Body of pancreas (tissue), 4 donors: ENCODE measurements at places on chromosomes 1 and 21.
A peak's percentile ranks its signal among the peaks of the same experiment; 100 is the strongest.

DNA sequence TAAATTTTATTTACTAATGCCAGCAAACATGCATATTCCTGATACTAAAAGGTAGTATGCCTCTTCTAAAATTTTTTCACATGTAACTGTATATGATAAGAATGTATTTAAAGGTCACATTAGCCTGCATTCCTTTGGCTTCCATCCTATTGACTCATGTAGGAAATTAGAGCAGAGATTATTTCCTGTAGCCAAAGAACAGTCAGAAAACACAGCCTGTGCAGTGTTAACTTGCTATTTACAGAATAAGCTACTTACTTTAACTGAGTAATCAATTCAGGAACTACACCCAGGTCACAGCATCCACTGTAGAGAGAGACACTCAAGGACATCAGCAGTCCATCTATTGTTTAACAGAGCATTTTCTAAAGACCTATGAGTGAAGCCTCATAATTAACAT lies 154.5 kb upstream of the ADGRL4 start:
- no peak for DNase-seq

- DNase-seq = no peak
Observed at GRCh38 chr1:31689854-31690253, 14.0 kb downstream of the COL16A1 start.

DNA sequence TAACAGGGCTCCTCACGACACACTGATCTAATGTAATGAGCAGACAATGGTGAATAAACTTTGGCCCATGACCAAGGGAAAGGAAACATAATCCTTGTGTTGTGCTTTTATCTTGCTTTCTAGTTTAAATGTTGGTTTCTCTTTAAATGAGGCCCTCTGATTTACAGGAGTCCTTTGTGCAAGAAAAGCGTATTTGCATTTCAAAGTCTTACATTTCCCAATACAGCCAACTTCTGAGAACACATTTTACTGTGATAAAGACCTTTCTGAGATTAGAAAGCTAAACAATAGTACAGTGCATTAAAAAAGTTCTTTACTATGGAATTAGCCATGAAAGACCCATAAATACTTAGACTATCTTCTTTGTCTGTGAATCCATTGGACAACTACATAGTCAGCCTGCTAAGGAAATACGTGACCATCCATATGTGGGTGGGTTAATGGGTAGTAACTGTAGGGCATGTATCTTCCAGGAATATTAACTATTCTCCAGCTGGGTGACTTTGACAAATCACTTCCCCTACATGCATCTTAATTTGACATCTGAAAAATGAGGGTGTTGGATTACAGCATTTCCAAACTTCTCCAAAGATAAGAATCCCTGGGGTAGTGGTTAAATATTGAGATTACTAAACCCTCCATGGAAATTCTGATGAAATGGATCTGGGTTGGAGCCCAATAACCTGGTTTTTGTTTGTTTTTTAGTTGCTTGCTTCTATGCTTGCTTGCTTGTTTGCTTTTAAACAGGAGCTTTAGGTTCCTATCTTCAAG lies 50.3 kb upstream of the USP1 start:
- DNase-seq = no peak

DNA sequence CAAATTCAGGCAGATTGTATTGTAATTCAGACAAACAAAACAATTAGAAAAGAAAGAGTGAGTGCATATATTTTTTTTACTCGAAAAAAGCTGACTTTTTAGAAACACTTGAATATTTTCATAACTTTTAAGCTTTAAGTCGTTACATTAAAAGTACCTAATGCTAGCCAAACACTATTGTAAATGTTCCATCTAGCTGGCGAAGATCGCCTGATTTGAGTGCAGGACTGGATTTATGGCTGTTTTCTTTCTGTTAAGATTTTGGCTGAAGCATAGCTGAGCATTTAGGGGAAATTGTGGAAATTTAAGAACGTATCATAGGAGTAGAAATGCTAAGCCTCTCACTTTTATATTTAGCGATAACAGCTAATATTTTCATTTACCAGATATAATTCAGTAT lies 24.6 kb downstream of the LRRC7 start:
- DNase-seq = no peak

- DNase-seq = no peak
Observed at GRCh38 chr21:44444286-44444931, 10.9 kb upstream of the LRRC3 start.

DNA sequence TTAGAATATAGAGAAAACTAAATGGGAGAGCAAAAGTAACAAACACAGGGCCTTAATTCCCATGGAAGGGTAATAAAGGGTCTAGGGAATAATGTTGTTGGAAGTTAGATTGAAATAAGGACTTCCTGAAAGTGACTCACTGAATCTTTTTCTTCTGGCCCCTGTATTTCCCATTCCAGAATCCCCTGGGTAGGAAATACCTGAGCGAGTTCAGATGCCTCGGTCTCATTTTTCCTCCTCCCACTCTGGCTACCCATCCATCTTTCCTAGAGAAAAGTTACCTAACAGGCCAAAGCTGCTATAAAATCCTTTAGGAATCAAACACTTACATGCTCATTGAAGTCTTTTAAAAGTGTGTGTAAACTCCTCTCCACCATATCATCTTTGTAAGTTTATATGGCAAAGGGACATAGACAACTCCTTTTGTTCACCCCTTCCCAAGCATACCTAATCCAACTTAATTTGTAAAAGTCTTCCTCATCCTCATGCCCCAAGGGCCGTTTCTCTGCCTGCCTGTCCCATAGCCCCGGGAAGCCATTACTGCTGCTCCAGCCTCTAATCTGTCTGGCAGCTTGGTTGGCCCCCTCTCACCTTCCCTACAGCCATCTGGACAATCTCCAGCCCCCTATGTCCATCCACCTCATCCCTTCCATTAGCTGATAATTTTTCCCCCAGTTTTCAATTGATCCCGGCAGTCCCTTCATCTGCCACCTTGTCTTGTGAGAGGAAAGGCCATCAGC lies 3.3 kb upstream of the MEF2D start:
- no peak for DNase-seq

GRCh38 chr1:21072721-21073120 lies 104.0 kb downstream of the EIF4G3 start:
- no peak for DNase-seq

- DNase-seq = no peak
Observed at GRCh38 chr1:209646558-209646957, 5.7 kb downstream of the LAMB3 start.

DNA sequence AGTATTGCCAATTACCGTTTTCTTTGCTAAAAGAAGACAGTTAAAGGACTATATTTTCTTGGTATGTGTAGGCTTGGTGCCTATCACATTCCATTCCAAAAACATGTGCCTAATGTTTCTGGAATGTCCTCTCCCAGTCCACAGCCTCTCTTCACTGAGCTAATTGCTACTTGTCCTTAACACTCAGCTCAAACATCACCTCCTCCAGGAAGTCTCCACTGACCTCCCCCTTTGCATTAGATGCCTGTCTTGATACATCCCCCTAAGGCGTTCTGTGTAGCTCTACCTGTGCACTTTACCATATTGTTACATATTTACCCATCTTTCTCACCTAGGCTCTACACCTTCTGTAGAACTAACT lies 195.6 kb upstream of the CAMK1G start:
- DNase-seq = no peak

DNA sequence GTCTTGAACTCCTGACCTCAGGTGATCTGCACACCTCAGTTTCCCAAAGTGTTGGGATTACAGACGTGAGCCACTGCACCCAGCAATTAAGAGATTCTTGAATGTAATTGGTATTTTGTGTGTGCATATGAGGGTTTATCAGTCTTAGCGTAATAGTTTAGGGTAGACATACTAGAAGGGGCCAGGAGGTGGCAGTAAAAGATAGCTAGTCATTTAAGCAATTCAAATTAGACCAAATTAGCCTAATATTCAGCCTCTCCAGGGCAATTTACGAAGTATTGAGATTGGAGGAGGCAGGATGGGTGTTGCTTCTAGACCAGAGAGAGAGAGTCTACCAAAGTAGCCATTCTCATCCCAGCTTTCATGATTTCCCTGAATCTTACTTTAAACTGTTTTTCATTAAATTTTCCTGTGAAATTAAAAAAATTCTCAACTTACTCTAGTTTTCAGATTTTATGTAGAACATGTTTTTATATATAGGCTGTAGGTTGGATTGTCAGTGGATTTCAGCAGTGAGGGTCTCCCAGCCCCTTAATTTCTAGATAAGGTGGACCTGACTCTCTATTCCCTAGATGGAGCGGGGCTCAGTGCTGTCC lies 119.7 kb downstream of the HHAT start:
- DNase-seq = peak; percentile 35

- DNase-seq = no peak
Observed at GRCh38 chr1:219788091-219788490, 140.3 kb downstream of the SLC30A10 start.
